ENCODE measurements at places on chromosomes 1 and 21.

DNA sequence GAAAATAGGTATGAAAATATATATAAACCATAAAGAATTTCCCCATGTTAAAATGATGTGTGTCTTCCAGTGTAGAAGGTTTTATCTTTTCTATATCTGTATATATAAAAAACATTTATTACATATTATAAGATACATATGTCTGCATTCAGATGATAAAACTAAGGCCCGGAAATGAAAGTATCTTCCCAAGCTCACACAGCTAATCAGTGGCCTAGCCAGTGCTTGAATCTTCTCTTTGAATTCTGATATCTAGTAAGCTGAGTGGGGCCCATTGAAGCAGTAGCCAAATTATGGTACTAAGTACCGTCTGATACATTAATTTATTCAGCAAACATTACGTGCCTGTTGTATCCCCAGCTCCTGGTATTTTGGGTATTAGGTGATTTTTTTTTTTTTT is 28.6 kb downstream of the UCK2 start:
- no peak for DNase-seq

DNA sequence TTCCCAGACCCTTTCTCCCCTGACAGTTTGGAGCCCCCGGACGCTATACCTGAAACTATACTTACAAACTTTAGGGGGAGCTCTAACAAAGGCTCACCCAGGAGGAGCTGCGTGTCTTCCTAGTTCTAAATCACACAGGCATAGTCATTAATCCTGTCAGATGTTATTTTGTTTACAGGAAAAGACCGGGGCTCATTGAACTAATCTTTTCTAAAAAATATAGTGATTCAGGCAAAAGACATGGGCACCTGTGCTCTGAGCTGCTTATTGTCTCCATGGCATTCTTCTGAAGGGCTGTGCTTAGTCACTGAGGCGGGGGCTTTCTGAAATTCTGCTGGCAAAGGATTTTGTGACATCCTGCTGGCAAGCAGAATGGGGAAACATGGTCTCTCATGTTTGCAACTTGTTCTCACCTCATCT is 1577.0 kb downstream of the NCAM2 start:
- no peak for DNase-seq

- no peak for DNase-seq
These were observed 8.2 kb upstream of the SLC30A1 start for GRCh38 chr1:211587123-211587522.

- DNase-seq = no peak
These were observed 51.1 kb upstream of the GRIK3 start for GRCh38 chr1:37085393-37085792.

GRCh38 chr1:30171537-30172298 is 551.7 kb downstream of the MATN1 start:
- DNase-seq = no peak

GRCh38 chr1:91997607-91998195 is 32.1 kb upstream of the EPHX4 start:
- DNase-seq = peak; percentile 23

- DNase-seq = no peak
These were observed 377.5 kb downstream of the GPATCH2 start for GRCh38 chr1:217253351-217253750.

GRCh38 chr21:15221799-15222386 is 157.1 kb upstream of the NRIP1 start:
- DNase-seq = peak; percentile 2

DNA sequence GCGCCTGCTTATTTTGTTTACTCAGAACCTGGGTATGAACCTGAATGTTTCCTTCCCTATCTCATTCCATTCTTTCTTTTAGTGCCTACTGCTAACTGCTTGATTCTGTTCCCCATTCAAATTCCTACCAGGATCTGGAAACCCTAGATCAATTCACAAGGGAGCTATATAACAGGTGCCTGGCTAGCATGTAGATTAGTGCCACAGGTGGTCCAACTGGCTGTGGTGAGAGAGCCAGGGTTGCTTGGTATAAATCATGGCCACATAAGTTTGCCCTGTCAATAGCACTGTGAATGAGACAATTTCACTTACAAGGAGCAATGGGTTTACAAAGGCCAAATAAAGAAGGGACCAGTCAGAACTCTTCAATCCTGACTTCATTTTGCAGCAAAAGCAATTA is 6.6 kb upstream of the PRPF38B start:
- DNase-seq = no peak

- DNase-seq = no peak
These were observed 93.3 kb downstream of the IGSF21 start for GRCh38 chr1:18200918-18201317.

DNA sequence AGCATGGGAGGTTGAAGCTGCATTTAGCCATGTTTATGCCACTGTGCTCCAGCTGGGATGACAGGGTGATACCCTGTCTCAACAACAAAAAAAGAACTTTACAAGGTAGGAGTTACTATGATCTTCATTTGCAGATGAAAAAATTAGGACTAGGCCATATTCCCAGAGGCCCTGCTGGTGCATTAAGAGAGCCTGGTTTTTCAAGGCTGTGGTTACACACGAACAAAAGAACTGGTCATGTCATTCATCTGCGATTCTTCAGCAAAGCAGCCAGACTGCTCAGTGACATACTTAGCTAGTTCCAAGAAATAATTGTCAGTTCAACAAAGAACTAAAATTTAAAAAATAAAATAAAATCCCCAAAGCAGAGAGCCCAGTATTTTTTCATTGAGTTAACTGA is 66.1 kb upstream of the SLC22A15 start:
- DNase-seq = no peak

DNA sequence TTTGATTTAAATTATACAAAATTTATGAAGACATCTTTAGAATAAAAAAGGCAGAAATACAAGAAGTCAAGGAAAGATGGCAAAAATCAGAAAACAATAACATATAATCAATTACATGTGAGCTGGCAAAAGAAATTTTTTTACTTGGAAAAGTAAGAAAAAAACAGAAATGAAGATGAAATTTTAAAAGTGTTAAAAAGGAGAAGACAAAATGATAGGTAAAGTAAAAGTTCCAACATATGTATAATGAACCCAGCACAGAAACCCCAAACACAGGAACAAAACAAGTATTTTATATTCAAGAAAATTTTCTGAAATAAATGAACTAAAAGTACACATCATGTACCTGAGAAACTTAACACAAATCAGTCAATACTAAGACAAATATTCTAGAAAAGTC is 63.4 kb downstream of the USP1 start:
- no peak for DNase-seq

- DNase-seq = no peak
These were observed 306.4 kb downstream of the DUSP10 start for GRCh38 chr1:221435504-221435904.

- no peak for DNase-seq
These were observed 10.8 kb upstream of the UBXN10 start for GRCh38 chr1:20174937-20175666.

- peak; percentile 32 for DNase-seq
These were observed 64.0 kb upstream of the HMCN1 start for GRCh38 chr1:185670187-185670627.

DNA sequence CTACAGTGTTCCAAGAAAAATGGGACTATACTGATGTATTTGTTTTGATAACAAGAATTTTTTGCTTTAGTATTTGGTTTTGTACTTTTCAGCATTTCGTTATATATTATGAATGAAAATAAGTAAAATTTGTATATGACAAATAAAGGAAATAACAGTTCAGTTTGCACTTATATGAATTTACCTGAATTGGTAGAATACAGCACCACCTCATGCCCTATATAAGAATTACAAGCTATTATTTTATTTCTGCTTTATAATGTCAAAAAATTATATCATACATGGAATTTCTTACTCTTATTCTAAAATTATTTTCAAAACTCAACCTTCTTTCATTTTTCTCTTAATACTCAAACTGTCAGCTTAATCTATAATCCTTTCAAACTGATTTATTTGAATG is 14.6 kb downstream of the EFCAB7 start:
- DNase-seq = no peak

- DNase-seq = no peak
These were observed 56.1 kb upstream of the IRF2BP2 start for GRCh38 chr1:234665975-234666605.

DNA sequence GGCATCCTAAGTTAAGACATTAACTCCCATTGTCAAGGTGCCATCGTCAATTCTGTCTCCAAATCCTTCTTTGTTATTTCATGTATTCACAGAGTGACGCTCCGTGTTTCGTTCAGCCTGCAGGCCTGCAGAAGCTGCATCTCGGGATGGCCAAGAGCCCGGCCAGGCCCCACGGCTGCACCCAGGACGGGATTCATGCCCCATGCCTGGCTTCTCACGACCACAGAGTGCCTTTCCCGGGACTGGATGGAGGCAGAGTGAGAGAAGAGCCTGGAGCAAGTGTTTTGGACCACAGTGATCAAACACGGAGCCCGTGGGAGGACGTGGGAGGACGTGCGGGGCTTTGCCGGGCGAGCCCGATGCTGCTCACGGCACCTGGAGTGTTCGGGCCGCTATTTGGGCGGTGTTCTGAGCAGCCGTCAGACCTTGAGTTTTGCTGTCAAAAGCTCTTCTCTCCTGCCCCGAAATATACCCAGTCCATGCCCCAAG is 56.8 kb downstream of the COL6A1 start:
- DNase-seq = no peak

DNA sequence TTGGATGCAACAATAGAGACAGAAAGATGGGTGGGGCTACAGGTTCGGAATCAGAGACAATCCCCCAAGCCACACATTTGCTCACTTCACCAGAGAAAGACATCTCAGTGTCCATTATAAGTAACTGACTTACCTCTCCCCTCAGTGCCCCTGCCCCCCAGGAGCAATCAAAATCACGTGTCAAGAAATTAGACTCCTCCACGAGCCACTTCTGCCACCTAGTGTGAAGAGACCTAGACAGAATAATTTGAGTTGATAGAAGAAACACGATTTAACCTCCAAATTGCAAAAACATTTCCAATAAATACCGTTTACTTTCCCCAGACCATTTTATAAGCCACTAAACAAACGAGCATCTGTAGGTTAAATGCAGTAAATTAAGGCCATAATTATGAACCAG is 123.2 kb downstream of the SLC30A10 start:
- no peak for DNase-seq

DNA sequence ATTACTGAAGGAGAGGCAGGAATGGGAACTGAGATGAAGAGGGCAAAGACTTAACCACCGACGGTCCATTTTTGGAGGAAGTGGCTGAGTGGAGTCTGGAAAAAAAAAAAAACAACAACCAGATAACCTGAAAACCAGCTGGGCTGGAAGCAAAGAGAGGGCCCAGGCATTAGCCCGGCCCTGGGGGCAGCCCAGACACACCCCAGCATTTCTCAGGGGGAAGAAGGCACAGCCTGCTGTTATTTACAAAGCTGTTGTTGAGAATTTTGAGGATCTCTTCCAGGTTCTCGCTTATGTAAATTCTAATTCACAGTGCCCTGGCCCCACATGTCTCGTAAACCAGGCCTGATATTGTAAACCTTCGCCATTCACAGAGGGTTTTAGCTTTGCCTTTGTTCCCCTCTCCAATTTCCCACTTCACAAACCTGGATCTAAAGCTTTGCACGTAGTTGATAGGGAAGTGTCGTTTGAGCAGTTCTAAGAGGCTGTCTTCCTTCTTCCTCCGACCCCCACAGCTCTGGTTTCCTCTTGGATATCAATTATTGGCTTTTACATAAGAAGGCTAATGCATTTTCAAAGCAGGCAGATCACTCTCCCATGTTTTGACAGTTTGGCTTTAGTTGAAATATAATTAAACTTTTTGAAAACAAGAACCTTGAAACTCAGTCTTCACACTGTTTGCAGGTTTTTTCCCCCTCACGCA is 161.8 kb upstream of the IRF2BP2 start:
- DNase-seq = no peak

GRCh38 chr1:224637515-224637914 is 21.4 kb downstream of the CNIH3 start:
- no peak for DNase-seq

GRCh38 chr1:117135329-117135728 is 13.8 kb upstream of the TRIM45 start:
- DNase-seq = no peak

DNA sequence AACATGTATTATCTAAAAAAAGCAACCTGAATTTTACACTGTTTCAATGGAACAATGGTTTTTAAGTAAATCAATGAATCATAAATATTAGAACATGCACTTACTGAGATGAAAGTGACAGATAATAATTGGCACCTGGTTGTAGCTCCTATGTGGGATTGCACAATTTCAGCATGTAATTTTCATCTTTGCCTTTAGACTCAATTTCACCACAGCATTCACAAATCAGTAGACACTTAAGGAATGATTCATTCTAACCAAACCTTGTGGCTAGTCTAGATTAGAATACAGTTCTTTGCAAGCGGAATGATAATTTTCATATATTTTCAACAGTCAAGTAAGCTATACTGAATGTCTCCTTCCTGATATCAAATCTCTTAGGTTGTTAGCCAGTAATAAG is 853.4 kb downstream of the KCNT2 start:
- DNase-seq = no peak

DNA sequence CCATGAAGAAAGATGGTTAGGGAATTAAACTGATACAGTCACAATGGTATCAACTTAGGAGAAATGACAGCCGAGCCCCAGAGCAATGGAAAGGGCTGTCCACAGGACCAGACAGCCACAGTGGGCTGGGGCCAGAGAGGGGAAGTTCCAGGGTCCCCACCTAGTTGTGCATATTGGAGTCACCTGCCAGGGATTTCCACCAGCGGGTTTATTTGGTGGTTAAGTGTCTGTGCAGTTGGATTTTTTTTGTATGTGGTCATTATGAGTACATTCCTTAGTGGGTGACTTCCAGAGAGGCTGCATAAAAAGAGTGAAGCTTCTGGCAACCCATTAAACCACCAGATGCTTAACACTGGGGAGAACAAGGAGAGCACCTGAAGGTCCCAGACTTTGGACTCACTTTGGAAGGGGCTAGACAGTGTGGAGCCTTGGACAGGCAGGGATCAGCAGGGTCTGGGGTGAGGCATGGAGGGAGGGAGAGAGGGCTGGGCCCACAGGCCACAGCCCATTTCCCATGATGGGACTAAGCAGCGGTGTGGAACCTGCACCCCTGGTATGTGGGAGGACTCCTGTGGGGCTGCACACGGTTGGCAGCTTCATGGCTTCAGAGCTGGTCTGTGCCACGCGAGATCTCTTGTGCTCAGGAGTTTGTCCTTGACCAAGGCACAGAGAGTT is 7.8 kb upstream of the PTTG1IP start:
- DNase-seq = no peak

GRCh38 chr1:229032375-229032774 is 238.5 kb upstream of the RAB4A start:
- no peak for DNase-seq

DNA sequence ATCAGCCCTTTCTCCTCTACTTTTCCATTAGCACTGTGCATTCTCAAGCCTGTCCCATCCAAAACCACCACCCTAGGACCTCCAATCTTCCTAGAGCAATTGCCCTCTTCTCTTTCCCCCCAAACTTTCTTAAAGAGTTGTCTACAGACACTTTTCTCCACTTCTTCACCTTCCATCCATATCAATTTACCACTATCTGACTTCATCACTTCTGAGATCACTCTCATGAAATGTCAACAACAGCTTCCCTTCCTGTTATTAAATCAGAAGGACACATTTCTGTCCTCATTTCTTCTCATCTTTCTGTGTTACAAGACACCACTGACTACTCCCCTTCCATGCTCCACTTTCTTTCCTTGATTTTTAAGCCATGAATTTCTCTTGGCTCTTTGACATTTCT is 36.0 kb upstream of the CFAP298 start:
- DNase-seq = no peak

GRCh38 chr1:220652995-220653394 is 37.2 kb upstream of the C1orf115 start:
- no peak for DNase-seq

GRCh38 chr1:82044111-82044510 is 243.4 kb downstream of the ADGRL2 start:
- DNase-seq = no peak

Data from stimulated activated CD4-positive, alpha-beta T cell treated with anti-CD3 and anti-CD28 coated beads, Interleukin-2, amount 100 ng/mL, for 24 hours (primary cell).